AG20443 (cell line): ENCODE measurements at places on chromosomes 13 and 19.

GRCh38 chr19:10670182-10670581, 16.0 kb downstream of the ILF3 start:
- DNase-seq: peak; percentile 81

DNA sequence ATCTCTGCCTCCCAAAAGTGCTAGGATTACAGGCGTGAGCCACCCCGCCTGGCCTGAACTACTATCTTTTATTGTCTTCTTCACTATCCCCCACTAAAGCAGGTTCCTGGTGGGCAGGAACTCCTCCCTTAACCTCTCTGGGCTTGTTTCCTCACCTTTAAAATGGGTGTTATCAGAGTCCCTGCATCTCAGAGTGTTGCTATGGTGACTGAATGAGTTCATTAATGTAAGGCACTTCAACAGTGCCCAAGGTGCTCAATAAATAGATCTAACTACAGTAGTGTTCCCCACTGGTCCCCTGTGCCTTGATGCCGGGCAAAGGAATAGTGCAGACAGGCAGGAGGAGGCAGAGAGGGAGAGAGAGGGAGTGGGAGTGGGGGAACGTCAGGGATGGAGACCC, 20.5 kb downstream of the CCDC97 start:
- DNase-seq: no peak

GRCh38 chr19:49687150-49687549, 2.2 kb upstream of the ADM5 start:
- DNase-seq: no peak

DNA sequence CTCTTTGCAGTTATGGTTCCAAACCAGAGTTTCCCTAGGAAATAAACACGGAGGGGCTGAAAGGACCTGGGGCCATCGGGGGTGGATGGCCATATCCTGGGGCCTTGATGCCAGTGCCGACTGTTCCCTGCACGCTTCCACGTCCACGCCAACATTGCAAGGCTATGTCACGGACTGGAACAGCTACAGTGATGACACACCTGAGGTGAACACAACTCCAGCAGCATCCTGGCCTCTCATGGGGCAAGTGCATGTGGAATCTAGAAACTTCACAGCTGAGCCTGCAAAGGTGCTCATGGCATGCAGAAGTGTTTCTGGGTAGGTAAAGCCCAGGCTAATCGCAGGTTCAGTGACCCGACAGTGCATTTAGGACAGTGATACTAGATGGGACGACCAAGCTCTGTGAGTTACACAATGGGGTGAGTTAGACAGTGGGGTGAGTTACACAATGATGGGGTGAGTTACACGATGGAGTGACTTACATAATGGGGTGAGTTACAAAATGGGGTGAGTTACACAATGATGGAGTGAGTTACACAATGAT, 52.0 kb upstream of the GAS6 start:
- no peak for DNase-seq

DNA sequence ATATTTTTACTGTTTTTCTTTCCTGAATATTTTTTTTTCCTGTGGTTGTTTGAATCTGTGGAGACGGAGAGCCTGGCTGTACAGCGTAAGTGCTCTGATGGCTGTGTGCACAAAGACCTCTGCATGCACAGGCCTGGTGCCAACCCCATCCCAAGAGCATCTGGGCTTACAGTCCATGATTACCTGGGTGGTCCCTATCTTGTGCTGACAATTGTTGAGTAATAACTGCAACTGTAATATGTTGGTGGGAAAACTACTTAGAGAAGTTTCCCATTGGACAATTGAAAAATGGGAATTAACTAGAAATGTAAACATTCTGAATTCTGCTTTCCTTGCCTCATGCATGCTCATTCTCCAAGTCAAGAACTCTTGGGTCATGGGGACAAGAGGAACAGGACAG, 268.7 kb downstream of the SHISA2 start:
- DNase-seq: no peak

DNA sequence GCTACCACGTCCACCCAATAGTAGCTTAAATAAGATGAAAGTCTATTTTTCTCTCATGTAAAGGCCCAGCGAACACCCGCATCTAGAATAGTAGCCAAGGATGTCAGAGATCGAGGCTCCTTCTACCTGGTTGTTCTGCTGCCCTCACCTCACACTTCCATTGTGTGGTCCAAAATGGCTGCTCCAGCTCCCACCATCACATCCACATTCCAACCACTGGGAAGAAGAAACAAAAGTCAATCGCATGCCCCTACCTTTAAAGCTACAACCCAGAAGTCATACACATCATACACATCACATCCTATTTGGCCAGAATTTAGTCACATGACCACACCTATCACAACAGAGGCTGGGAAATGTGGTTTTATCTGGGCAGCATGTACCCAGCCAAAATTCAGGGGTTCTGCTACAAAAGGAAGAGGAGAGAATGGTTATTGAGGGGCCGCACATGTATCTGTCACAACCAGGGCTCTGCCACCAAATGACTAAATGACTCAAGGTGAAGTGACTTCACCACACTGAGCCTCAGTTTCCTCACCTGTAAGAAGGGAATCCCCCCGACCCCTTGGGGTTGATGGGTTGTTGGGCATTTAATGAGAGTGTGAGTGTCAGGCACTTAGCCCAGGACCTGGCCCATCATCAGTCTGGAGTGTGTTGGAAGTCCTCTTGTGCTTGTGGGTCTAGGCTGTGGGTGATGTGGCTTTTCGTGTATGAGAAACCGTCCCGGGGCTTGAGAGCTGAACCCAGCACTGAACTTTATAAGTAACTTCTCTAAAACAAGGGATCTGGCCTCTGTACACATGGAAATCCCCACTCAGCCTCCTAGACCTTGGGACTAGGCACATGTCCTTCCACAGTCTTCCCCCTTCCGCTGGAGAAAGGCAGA, 10.2 kb upstream of the CBLC start:
- DNase-seq: no peak

- DNase-seq: no peak
Observed at GRCh38 chr19:31181535-31181934, 167.7 kb downstream of the TSHZ3 start.

DNA sequence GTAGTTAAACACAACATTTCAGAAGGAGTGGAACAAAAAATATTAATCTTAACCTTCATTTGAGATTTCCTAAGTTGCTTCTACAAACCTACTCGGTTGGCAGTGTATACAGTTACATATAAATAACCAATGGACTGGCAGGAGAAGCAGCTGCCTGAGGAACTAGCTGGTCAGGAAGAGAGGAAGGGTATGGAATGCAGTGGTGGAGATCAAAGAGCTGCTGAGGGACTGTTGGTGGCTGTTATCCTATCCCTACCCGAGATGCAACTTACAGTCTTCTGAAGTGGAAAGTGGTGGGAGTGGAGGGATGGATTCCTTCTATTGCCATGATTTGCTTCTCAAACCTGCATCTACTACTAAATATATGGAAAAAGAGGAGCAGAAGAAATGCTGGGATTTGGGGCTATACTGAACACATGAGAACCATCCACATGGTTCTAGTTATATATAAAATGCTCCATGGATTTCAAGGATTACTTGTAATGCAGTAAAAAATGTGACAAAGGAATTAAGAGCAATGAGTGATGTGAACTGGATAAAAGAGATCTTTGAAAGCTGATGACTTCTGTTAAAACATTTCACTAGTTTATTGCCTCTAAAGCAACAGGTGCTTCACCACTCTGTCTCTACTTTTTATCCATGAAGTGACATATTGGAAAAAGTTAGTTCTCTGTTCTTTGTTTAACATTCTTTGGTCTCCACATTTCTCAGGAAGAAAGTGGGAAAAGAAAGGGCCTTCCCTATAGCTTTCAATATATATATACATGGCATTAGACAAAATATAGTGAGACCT, 29.9 kb downstream of the MICU2 start:
- DNase-seq: no peak
